ENCODE measurements at places on chromosomes 16 and 17.

DNA sequence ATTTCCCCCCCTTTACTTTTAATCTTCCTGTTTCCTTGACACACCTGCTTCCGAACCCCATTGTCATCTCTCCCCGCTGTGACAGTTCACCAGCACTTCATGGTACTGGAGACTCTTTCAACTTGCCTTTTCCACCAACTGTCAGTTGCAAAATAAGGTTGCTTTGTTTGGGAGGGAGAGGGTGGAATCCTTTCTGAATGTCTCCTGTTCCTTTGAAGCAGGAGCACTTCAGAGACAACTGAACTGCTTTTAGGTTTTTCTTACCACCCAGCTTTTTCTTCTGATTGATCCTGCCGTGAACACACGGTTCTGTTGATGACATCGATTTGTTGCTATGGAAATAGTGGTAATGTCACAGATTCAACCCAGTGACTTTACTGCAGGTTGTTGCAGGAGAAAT lies 42.0 kb downstream of the RPA1 start:
- DNase-seq: no peak

DNA sequence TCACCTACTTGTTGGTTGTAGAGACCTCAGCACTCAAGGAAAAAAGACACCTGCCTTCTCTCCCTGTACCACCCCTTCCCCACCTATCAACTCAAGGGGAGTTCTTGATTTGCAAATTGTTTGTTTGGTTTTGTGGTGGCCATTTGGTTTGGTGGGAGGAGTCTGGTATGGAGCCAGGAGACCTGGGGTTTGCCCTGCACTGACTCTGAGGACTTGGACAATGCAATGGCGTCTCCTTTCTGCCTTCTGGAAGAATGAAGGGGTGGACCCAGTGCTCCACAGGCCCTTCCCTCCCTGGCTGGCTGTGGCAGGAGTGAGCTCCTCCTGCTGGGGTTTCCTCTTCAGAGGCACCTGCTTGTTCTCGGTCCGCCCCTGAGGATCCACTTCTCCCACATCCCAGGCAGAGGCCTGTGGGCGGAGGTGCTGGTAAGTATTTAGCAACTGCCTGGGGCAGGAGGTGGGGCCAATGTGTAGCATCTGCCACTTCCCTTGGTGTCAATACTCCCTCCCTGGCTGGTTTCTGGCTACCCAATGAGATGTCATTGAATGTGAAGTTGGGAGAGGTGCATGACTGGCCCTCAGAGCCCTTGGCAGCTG lies 164.5 kb downstream of the NTN1 start:
- no peak for DNase-seq

GRCh38 chr17:80960037-80960796 lies 31.4 kb upstream of the CHMP6 start:
- DNase-seq: no peak

DNA sequence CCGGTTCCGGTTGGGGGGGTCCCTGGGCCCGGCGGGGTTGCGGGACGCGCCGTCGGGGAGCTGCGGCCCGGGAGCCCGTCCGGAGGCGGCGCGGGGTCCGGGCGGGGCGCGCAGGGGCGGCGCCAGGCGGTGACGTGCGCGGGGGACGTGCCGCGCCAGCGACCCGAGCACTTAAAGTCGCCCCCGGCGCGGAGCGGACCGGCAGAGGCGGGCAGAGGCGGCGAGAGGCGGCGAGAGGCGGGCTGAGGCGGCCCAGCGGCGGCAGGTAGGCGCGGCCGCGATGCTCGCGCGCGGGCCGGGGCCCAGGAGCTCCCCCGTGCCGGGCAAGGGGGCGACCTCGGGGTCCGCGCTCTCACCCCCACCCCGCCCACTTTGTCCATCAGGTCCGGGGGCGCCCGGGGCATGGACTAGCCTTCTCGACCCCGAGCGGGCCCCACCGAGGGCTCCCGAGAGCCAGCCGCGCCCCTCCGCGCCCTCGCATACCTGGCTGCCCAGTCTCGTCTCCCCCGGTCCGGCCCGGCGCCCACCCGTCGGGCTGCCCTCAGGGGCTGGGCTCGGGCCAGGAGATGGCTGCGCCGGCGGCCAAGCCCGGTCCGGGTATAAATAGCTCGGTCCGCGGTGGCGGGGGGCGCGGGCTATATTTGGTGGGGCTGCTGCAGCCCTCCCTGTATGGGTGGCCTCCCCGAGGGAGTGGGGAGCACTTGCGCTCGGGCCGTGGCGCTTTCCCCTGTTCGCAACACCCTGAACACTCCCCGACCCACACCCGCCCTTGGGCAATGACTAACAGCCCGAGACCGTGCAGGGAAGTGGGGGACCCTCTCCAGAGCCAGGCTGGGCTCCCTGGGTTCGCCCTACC lies at the start of gene SLC16A3:
Gene SLC16A3, plus strand, starts transcription at position 201 of the 856 bp plus-strand sequence. CDS start 6,967 bp downstream, outside the sequence.
- peak; percentile 79 for DNase-seq

GRCh38 chr16:27503662-27504061 lies 46.1 kb downstream of the GTF3C1 start:
- no peak for DNase-seq

- DNase-seq: no peak
These were observed 27.7 kb downstream of the SPACA3 start for GRCh38 chr17:33019161-33019890.

GRCh38 chr17:42248351-42249179 lies 27.6 kb downstream of the STAT5B start:
- DNase-seq: peak; percentile 63

- DNase-seq: no peak
These were observed 67.6 kb downstream of the TBC1D16 start for GRCh38 chr17:79968116-79968515.

DNA sequence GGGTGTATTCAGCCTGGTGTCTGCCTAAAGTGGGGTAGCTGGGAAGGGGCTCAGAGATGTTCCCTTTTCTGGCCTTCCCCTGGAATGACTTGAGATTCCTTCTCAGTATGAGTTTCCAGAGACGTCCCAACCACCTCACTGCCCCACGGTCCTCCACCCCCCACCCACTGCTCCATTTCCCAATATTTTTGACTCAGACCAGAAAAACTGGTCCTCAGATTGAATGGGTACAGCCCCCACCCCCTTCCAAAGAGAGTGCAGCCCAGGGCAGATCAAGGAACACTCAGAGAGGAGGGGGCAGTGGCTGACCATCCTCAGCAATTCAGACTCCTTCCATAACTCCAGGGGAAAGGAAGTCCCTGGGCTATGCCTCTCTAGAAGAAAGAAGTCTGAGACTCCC lies 3.2 kb downstream of the ACLY start:
- no peak for DNase-seq

- DNase-seq: no peak
These were observed 30.5 kb downstream of the PEMT start for GRCh38 chr17:17560975-17561374.

- DNase-seq: no peak
These were observed 121.1 kb downstream of the WWOX start for GRCh38 chr16:78220571-78220970.
